ENCODE measurements at places on chromosomes 6 and 20.

DNA sequence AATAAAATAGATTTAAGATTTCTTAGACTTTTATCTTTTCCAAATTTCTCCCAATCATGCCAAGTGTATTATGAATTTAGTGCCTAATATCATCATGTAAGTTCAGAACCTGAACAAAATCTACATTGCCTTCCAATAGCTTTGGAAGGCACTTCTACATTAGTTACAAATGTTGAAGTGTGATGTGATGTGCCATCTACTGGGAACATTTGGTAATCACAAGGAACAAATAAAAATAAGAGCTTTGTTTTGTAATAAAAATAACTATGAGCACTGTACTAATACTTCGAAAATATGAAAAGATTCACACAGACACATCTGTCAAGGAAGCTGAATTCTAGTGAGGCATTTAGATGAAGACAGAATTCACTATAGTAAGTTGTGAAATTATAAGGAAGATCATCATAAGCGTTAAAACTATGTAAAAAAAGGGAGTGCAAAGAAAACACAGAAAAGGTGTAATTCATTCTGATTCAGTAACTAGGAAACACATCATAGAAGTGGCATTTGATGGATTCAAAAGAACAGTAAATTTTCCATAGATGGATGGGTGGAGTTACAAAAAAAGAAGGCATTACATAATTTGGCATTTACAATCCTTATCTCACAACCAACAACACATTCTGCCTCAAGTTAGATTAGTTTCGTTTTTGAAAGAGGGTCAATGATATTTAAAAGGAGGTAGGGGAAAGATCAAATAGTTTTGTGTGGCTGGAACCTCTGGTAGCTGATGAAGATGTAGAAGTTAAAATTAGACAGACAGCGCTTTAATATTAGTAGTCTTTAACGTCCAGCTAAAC, 161.0 kb downstream of the ASCC3 start:
- no peak for DNase-seq

GRCh38 chr20:44011251-44011940, 96.7 kb downstream of the TOX2 start:
- no peak for DNase-seq

DNA sequence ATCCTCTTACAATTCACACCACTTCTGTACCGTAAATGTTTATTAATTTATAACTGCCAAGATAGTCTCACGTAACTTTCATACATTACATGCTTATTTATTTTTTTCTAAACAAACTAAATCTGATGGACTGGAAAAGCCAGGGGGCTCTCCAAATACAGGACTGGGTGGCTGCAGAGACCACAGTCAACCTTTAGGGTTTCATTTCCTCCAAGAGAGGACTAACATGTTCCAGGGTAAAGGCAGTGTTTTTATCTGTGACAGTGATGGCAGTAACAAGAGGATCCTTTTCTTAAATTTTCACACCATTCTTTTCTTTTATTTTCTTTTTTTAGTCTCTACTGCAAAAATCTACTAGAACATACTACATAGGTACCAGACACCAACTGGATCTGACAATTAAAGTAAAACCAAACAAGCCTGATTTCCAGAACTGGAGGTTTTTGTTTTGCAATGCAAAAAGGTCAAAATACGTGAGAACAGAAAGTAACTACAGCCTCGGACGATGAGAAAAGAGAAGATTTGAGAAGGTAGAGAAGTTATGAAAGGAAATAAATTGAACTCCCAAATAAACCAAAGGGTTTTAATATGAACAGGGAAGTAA, 1.2 kb downstream of the LMBRD1 start:
- no peak for DNase-seq

- DNase-seq, result no peak
Observed at GRCh38 chr20:25269833-25270170, 21.9 kb downstream of the PYGB start.

DNA sequence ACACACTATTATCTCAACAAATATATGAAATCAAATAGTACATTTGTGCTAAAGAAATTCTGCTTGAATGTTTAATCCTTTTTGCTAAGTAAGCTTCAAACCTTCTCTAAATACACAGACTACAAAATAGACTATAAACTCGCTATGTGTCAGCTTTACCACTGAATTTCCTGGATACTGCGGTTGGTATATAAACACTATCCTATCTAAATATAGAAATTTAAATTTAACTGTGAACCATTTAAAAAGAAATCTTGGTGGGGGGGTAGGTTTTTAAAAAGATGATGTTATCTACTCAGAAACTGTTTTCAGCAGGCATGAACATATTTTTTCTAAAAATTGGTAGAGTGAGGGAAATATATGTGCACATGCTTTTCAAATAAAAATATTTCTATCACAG, 306.5 kb upstream of the RUNX2 start:
- no peak for DNase-seq

GRCh38 chr6:56144538-56145324, 102.6 kb downstream of the COL21A1 start:
- DNase-seq, result no peak

All from stimulated activated CD8-positive, alpha-beta memory T cell treated with anti-CD3 and anti-CD28 coated beads, Interleukin-4, amount 100 ng/mL, for 4 hours (primary cell).